ENCODE measurements at places on chromosomes 11 and 22.
A peak's percentile ranks its signal among the peaks of the same experiment; 100 is the strongest.

DNA sequence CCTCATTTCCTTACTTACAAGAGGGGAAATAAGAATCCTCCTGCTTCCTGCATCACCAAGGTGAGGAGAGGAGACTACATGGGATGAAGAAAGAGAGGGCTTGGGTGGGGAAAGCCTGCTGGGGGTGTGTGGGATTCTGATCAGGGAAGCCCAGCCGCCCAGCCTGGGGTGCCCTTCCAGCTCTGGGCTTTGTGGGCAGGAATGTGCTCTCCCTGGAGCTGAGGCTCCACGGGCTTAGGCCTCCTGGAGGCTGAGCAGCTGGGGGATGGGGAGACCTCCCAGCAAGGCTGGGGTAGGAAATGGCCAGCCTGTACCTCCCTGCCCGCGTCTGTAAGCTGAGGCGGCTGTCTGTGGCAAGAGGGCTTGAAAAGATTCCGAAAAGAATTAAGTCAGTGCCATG lies 206.1 kb downstream of the GRIK4 start:
- no peak for DNase-seq

GRCh38 chr22:22201185-22201929 lies 43.2 kb upstream of the VPREB1 start:
- peak; percentile 40 for DNase-seq

- no peak for DNase-seq
Observed at GRCh38 chr22:50112151-50113118, 22.6 kb downstream of the MOV10L1 start.

DNA sequence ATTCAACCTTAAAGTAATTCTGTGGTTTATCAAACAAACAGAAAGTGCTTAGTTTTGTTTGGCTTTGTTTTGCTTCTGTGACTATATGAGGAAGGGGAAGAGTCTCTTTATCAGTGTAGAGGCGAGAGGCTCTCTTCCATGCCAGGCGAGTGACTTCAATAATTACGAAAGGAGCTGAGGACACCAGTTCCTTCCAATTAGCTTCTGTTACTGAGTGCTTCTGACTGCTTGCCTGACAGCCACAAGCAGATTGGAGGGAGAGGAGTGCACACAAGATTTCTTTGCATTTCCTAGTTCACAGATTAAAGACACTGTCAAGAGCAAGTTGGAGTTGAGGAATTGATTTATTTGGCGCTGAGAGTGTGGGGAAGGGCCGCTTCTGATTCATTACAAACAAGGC lies 1484.5 kb upstream of the TENM4 start:
- DNase-seq = peak; percentile 4

DNA sequence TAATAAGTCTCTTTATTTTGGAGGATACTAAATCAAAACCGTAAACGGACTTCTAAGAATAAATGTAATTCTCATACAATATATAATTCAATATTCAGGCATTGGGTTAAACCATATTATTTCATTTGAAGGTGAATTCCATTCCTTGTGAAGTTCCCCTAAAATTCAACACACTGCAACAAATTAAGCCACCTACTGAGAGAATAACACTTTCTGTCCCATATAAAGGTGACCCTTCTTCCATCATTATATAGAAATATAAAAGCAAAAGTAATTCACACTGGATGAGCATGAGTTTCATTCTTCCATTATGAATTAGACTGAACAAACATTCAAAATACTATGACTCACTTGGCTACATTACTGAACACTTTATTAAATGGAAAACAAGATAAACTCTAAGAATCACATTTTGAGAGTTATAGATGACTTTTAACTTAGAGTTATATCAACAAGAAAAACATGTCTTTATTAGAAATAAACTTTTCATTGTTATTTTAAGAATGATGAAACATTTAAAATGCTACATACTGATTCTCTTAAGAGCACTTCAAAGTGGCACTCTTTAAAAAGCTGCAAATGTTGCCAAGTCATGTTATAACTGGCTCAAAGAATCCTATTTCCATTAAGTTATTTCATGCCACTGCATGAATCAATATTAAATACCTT lies 2.8 kb downstream of the SESN3 start:
- DNase-seq = no peak

GRCh38 chr11:58471892-58472291 lies 29.9 kb upstream of the OR5B12 start:
- no peak for DNase-seq

- DNase-seq = peak; percentile 13
Observed at GRCh38 chr11:84890676-84891075, 736.5 kb downstream of the DLG2 start.

DNA sequence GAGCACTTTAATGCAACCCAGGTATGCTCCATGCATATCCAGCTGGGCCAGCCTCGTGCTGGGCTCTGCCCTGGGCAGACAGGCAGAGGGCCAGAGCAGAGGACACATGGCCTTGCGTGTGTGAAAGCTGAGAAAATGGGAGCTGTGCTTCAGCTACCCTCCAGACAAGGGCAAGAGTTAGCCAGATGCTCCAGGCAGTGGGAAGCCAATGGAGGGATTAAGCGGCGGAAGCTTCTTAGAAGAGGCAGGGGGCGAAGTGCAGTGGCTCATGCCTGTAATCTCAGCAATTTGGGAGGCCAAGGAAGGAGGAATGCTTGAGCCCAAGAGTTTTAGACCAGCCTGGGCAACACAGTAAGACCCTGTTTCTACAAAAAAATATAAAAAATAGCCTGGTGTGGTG lies 9.8 kb upstream of the ARHGEF17 start:
- no peak for DNase-seq

GRCh38 chr11:65112546-65113360 lies 1.1 kb downstream of the TM7SF2 start:
- peak; percentile 45 for DNase-seq

DNA sequence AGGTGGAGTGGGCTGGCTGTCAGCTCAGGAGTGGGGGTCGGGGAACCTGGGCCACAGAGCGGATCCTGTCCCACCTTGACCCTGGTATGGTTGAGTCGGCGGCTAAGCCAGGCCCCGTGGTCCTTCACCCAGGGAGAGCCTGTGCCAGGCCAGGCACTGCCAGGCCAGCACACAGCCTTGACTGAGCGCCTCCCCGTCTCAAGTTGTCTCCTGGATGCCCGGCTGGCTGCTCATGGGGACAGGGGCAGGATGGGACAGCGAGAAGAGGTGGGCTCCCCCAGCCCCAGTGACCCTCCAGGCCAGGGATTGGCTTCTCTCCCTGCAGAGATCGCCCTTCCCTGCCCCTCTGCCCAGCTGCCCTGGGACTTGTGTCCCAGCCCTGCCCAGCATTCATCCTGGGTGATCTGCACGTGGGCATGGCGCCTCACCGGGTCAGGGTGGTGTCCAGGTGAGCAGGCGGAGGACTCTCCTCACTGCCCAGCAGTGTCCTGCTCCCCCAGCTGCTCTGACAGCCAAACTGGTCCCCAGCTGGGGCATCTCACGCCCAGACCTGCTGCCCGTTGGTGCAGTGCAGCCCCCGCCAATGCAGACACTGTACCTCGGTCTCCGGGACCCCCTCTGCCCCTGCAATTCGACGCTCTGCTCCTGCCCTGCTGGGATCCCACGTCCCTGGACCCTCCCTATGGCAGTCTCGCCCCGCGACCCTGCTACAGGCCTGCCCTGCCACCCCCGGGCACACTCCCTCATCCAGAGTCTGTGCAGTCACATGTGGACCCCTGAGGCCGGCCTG lies 28.8 kb upstream of the CCDC188 start:
- DNase-seq = no peak

GRCh38 chr11:33742249-33742851 lies 6.1 kb upstream of the CD59 start:
- DNase-seq = no peak

- DNase-seq = no peak
Observed at GRCh38 chr11:113519989-113520613, 44.9 kb upstream of the DRD2 start.

- no peak for DNase-seq
Observed at GRCh38 chr11:122139595-122139866, 23.5 kb upstream of the BLID start.

DNA sequence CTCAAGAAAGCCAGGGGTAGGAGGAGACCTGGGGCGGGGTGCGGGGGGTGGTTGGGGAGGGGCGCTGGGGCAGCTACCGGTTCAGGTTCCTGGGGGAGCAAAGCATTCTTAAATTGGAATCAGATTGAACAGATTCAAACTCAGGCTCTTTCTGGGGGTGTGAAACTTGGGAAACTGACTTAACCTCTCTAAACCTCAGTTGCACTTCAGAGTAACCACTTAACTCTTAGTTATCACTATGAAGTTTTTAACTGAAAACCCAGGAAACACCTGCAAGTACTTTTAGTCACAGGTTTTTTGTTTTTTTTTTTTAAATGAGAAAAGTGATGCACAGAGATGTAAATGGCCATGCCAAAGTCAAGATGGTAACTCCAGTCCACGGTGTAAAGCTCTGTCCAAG lies 72.0 kb downstream of the RCN1 start:
- DNase-seq = no peak

GRCh38 chr22:46062971-46063631 lies 86.1 kb upstream of the WNT7B start:
- no peak for DNase-seq

DNA sequence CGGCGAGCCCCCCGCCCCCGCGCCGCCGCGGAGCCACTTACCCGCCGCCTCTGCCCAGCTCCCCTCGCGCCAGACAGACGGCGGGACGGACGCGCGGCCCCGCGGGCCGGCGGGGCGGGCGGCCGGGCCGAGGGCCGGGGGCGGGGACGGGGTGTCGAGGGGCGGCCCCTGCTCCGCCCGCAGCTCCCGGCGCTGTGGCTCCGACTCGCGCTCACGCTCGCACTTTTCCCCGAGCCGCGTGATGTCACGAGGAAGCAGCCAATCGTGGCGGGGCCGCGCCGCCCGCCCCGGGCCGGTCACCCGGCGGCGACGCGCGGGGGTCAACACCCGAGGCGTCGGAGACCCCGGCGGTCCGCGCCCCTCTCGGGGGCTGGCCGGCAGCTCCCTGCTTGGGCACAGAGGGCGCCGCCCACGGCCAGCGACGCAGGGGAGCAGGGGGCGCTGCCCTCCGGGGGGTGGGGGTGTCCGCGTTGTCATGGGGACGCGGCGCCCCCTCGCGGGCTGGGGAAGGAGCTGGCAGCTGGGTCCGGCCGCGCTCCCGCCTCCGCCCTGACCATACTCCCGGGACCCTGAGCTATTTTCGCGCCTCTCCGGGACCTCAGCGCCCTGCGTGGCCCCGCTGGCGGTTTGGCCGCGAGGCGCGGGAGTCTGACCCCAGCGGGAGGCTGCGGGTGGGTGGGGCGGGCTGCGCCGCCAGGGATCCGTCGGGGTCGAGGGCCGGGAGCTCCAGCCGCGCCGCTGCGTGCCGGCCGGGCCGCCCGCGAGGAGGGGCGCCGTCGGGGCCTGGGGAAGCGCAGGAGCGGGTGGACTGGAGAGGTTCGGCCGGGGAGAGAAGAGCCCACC lies at the start of gene CHRM4:
Gene CHRM4 (minus strand): TSS at position 199 of the 843 bp plus-strand sequence. CDS start 5,219 bp downstream, outside the sequence.
- no peak for DNase-seq

DNA sequence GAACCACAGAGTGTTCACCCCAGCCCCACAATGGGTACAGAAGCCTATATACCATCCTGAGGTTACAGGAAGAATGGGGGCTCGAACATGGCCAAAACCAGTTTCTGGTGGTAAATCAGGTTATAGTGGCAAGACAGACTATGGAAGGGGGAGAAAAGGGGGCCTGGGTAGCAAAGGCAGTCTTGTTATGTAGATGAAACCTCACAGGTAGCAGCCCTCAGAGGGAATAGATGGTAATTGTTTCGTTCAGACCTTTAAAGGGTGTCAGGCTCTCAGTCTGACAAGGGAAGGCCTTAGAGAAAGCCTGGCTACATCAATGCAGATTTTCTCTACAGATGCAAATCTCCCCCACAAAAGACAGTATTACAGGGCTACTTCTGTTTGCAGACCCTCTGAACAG lies 3.4 kb downstream of the CAPN1 start:
- no peak for DNase-seq
